Central memory CD8-positive, alpha-beta T cell (primary cell): ENCODE measurements at places on chromosomes 1 and 21.

DNA sequence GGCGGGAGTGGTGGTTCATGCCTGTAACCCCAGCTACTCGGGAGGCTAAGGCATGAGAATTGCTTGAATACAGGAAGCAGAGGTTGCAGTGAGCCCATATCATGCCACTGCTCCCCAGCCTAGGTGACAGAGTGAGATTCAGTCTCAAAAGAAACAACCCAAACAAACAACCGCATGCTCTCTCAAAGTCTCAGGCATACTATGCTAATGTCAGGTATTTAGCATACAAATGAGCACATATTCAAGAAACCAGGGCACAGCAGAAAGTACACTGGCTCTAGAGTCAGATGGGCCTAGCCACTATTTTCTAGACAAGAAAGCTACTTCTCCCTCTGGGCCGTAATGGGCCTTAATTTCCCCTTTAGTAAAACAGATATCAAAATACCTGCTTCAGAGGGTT lies 55.0 kb downstream of the ELAVL4 start:
- DNase-seq: no peak

DNA sequence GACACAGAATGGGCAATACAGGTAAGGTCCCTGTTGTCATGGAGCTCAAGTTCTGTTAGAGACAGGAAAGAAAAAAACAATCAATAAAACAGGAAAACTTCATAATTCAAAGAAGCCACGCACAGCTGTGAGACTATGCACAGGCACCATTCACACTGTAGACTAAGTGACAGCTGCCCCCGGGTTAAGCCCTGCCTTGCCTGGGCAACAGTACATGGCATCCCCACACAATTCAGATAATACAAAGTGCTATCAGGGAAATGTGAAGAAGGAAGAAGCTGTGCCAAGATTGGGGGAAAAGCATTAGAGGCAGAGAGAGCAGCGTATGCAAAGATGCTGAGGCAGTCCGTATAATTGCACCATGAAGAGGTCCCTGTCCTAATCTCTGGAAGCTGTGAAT lies 9.0 kb upstream of the KCNE2 start:
- no peak for DNase-seq

- no peak for DNase-seq
Observed at GRCh38 chr1:8378178-8378577, 60.3 kb downstream of the SLC45A1 start.

GRCh38 chr1:6483017-6483760 lies 8.3 kb downstream of the PLEKHG5 start:
- DNase-seq: no peak

GRCh38 chr1:41474490-41475271 lies 9.8 kb downstream of the EDN2 start:
- DNase-seq: no peak

- no peak for DNase-seq
Observed at GRCh38 chr1:94926126-94926914, 590 bp downstream of the CNN3 start.

GRCh38 chr21:44727757-44728156 lies 16.4 kb upstream of the TSPEAR start:
- no peak for DNase-seq

DNA sequence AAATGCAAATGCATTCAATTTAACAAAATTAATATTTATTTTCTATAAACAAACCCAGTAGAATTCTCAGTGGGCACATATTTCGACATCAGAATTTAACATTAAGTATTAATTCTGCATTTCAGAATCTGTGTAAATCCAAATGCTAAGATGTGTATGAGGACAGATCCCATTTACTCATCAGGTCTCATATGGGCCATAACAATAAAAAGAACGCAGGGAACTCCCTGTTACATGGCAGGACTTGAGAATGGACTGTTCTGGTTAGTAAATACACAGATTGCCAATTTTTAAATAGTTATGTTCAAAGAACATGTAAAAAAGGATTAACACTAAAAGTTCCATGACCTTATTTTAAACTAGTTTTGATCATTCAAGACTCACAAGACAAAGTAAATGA lies 104.0 kb downstream of the SLC30A10 start:
- DNase-seq: no peak

GRCh38 chr1:5516756-5517155 lies 475.5 kb downstream of the NPHP4 start:
- DNase-seq: no peak

- no peak for DNase-seq
Observed at GRCh38 chr1:158930504-158930903, 848 bp upstream of the PYHIN1 start.

DNA sequence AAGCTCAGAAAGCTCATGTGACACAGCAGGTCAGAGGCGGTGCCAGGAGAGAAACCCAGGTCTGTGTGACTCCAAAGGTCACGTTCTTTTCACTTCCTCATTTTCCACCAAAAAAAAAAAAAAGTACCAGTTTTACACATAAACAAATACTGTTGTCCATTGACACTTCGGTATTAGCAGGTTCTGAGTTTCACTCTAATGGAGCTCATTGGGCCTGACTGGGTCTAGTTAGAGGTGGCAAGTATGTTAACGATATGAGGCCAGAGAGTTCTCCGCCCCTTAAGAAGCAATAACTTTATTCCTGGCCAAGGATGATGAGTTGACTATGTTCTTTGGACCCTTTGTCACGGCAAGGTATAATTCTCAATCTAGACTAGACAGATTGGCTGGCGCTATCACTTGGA lies 30.0 kb upstream of the SDE2 start:
- no peak for DNase-seq

DNA sequence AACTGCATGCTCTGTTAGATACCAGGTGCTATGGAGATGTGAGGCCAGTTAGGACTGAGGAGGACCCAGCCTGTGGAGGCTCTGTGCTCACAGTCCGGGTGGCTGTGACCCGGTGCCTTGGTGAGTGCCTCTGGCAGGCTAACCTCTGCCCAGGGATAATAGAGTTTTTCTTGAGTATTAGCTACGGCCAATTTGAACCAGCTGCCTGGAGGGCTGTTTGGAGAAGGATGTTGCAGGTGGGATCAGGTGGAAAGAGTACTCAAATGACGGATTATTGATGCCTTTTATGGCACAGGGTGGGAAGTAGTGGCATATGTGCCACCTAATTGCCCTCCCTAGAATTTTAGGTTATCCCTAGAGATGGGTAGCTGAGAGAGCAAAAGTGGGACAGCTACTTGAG lies 182.7 kb downstream of the GRIK3 start:
- DNase-seq: no peak

- no peak for DNase-seq
Observed at GRCh38 chr1:231201375-231201978, 39.5 kb upstream of the GNPAT start.

- no peak for DNase-seq
Observed at GRCh38 chr1:47803815-47804501, 193.2 kb downstream of the TRABD2B start.

GRCh38 chr1:205812271-205812877 lies 624 bp downstream of the SLC41A1 start:
- DNase-seq: no peak
